Activated CD4-positive, alpha-beta T cell treated with anti-CD3 and anti-CD28 coated beads for 48 hours (primary cell): ENCODE measurements at places on chromosomes 12 and 14.

DNA sequence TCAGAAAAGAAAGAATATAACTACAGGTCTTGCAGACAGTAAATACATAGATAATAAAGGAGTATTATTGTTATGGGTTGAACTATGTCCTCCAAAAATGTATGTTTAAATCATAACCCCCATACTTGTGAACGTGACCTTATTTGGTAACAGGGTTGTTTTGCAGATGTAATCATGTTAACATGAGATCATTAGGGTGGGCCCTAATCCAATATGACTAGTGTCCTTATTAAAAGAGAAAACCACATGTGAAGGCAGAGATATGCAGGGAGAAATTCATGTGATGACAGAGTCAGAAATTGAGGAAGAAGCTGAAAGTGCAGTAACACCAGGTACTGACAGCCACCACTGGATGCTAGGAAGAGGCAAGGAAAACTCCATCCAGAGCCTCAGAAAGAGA, 29.0 kb downstream of the MAGOHB start:
- no peak for DNase-seq

DNA sequence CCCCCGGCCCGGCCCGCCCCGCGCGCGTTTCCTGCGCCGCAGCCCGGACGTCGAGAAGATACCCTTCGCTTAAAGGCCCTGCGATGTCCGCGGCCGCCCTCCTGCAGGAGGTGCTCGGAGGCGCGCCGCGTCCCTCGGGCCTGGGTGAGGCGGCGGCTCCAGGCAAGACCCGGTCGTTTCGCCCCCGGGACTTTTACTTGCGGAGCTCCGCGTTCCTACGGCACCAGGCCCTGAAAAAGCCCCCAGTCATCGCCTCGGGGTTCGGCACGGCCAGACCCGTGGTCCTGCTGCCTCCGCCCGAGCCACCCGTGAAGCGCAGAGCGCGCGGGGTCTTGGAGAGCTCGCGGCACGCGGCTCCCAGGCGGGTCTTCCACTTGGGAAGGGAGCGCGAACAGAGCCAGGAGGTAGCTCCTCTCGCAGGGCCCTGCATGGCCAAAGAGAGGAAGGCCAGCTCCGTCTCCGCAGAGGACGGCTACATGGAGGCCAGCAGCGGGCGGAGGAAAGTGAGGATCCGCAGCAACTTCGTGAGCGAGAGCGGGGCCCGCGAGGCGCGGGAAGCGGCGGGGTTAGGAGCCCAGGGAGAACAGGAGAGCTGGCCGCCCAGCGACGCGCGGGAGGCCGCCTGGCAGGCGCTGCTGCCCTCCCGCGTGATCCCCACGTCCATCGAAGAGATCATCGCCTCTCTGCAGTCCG, 26.9 kb downstream of the TTC6 start:
- DNase-seq: no peak

- peak; percentile 22 for DNase-seq
These were observed 234.3 kb downstream of the EFCAB11 start for GRCh38 chr14:89720076-89720687.

DNA sequence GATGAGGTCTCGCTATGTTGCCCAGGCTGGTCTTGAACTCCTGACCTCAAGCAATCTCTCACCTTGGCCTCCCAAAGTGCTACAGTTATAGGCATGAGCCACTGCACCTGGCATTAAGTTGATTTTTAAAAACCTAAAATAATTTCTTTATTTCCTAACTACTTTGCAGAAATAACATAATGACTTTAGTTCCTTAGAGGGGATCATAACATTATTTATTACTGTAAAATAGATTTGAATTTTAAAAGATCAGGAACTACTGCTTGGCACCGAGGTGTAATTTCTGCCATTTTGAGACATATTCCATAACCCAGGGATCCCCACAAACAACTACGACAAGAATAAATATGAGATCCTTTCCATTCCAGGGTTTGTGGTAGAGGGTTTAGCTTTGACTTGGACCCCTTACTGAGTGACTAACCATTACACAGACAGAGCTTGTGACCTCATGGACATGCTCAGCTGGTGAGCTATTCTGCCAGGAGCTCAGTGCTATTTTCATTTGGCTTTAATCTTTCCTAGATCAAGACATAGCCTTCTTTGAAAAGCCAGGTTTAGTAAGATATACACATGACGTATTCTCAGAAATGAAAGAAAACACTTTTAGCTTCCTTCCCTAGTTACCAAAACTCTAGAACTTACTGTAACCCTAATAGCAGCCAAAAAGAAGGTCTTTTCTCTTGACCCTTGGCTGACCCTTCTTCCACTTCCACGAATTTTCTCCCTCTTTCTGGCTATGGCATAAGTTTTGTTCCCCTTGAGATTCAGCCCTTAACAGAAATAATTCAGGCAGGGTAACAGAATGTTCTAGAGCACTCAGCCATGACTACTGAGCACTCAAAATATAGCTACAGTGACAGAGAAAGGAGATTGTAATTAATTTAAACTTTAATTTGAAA, 75.1 kb upstream of the NUDT4 start:
- no peak for DNase-seq

- DNase-seq: no peak
These were observed 99.1 kb downstream of the TBC1D30 start for GRCh38 chr12:64923536-64923935.

DNA sequence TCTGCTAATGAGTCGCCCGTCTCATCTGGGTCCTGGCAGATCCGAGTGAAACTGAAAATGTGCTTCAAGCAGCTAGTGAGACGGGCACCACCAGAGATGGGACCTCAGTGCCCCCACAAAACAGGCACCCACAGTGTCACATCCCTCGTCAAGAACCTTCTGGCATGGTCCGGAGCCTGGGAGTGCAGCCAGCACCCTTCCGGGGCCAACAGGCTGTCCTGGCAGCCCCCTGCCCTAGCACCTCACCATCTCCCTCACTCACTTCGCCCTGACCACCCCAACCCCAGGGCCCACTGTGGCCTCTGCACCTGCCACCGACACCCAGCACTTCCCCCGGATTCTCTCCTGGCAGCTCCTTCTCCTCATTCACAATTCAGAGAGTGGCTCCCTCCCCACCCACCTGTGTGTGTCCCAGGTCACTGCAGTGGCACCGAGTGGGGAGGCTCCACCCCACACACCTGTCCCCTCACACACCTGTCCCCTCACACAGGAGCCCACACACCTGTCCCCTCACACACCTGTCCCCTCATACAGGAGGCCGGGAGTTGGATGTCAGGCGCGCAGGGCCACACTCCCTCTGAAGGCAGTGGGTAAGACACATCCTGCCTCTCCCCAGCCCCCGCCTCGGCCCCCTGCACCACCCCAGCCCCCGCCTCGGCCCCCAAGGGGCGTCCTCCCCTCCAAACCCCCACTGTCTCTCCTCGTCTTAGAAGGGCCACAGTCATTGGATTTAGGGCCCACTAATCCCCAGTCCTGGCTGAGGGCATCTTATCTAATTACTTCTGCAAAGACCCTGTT, 7.9 kb downstream of the GALNT9 start:
- DNase-seq: no peak

GRCh38 chr14:53209370-53209769, 56.2 kb upstream of the DDHD1 start:
- DNase-seq: no peak

GRCh38 chr14:29926701-29927375, 809 bp downstream of the PRKD1 start:
- DNase-seq: no peak

DNA sequence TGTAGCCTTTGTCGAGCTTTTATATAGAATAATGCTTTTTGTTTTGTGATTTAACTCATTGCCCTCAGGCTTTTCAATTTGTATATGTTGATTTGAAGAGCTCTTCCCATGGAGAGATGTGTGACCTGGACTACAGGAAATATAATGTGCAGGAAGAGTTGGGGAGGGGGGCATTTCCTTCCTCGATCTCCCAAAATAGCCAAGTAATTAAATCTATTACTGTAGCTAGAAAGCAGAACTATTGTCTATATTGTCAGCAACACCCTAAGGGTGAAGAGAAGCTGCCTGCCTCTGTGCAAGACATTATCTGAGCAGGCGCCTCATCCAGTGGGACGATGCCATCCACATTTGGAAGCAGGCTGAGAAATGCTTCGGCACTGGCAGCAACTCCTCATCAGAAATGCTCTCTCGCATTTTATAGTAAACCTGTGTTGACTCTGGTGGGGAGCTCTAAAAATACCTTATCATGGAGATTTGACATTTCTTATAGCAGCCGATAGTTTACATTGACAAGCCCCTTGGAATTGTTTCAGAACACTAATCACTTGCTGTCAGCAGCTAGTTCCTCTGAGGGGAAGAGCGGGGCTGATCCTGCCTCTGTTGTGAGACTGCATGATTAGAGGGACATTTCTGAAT, 392.5 kb upstream of the RGS6 start:
- no peak for DNase-seq

DNA sequence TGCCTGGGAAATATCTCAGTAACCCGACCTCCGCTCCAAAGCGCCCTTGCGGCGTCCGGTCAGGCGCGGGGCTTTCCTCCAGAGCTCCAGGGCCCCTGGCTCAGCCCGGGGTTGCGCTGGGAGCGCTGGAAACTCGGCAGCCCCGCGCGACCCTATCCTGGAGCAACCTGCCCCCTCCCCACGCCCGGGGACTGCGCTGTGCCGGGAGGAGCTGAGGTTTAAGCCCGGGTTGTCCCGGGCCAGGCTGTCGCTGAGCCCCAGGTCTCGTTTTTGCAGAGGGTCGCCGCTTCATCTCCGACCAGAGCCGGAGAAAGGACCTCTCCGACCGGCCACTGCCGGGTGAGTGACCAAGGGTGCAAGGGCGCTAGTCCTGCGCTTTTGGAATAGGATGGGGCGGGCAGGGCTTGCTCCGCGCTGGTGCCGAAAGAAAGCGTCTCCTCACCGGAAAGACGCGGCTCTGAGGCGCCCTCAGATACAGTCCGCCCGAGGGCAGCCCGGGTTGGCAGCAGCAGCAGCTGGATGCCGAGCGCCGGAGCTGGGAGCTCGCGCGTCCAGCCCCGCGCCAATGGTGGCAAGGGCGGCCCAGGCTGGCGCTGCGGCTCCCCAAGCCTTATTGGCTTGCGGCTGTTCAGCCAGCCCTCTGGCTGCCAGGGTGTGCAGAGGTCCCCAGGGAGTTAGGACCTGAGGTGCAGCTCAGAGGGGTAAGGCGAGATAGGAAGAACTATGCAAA, 1.5 kb downstream of the SPX start:
- DNase-seq: peak; percentile 76

- no peak for DNase-seq
These were observed 280.8 kb downstream of the ZFP36L1 start for GRCh38 chr14:68512088-68512487.

DNA sequence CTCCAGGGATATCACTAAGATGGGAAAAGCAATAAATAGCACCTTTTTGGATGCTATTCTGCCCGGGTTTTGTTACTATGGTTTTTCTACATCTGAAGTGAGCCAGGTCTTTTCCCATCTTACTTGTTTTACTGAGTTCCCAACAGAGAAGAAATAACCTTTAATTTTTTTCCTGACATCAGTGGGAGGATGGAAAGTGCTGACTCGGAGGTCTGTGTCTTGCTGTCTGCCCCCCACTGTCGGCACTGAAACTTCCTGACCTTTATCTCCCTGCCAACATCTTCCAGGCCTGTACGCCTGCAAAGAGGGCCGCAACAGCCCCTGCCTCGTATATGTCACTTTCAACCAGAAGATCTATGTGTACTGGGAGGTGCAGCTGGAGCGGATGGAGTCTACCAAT, 11.0 kb downstream of the ITFG2 start:
- no peak for DNase-seq

DNA sequence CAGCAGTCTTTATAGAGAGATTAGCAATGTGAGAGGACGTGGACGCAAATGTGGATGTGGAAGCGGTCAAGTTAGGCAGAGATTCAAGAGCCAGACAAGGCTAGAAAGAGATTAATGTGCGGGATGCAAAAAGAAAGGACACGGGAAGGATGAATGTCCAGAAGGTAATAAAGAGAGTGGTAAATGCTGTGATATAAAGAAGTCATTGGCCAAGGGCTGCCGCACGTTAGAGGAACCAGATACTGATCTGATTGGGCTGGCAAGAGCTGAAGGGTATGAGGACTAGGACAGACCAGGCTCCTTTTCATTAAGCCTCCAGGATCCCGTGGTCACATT, 59.5 kb downstream of the DHRS2 start:
- DNase-seq: no peak

DNA sequence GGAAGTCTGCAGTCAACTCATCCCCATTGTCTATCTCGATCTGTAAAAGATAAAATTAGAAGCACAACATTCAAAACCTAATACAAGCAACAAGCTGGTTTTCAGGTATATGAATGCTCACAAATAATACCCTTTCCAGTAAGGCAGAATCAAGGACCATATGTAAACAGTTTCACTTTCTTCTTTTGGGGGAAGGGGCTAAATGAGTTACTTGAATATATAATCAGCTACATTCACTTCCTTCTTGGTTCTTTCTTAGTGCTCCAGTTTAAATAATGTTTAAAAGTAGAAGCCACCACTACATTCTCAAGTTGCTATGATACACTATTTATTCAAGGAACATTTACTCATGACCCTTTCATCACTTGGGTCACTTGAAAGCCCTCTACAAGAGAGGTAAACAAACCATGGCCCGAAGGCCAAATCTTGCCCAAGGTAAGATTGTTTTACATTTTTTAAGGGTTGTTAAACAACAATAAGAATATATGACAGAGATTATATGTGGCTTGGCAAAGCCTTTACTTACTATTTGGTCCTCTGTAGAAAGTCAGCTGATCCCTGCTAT, 10.3 kb downstream of the TWF1 start:
- no peak for DNase-seq

- no peak for DNase-seq
These were observed 33.0 kb downstream of the HIGD1C start for GRCh38 chr12:50985322-50985721.

GRCh38 chr12:126295652-126296051, 1230.4 kb downstream of the AACS start:
- DNase-seq: no peak

DNA sequence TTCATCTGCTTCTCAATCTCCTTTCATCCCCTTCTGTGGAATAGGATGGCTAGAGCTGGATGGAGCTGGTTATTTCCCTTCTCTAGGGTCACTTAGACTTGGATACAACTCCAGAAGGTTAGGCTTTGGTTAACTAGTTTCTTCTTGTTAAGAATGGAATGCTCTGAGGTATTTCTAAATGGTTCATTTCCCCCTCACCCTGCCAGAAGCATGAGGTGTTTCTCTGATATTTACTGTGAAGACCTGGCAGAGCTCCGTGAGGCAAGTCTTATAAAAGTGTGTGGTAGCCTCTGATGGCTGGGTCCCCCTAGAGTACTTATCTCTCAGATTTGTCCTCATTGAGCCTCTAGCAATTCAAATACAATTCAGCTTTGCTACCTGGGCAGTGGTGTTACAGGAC, 207.9 kb downstream of the SLC16A7 start:
- DNase-seq: no peak

DNA sequence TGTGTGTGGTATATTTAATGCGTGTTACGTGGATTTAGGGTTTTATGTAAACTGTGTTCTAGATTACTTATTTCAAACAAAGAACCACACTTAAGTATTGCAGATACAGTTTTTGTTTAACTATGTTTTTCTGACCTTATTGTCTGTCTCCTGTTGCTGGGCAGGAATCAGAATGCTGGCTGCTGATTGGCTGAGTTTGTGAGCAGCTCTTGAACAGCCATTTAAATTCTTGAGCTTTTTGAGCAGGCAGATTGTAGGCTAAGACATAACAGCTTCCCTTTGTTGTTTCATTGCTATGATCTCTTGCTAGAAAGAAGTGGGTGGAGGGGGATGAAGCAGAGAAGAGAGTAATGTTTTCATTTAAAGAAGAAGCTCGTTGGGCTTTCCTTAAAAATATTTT, 52.2 kb downstream of the ATF7IP start:
- peak; percentile 76 for DNase-seq
